ENCODE measurements at places on chromosomes 4 and X. TPM values are rescaled to one million over a fixed set of nuclear protein-coding genes. Genes with fewer than 3 reads are reported as not detected.
A peak's percentile ranks its signal among the peaks of the same experiment; 100 is the strongest.

SPARCL1 gene
- not detected for total RNA-seq

SPATA4 gene
- total RNA-seq, result not detected

ARSJ gene
- total RNA-seq, result not detected

DNA sequence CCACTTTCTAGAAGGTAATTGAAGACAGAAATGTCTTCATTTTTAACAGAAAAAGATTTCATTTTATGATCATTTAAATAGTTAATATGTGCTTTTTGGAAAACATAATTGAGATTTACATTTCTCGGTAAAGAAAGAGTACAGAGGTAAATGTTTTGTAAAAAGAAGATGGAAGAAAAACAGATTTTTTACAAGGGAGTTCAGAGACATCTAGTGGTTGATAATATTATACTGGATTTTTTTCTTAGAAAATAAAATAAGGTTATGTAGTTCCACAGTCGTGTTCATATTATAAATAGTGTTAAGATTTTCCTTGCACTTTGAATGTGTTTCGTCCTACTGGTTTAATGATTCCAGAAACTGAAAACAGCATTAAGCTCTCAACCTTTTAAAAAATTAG is 60.6 kb downstream of the SMARCA1 start:
- no peak overlapping the region for H3K4me3 ChIP-seq
- H3K27me3 ChIP-seq, result no peaks in the 10 kb centered on the region
- no peaks in the 10 kb centered on the region for H3K4me1 ChIP-seq
- no peak overlapping the region for H3K27ac ChIP-seq
- H3K36me3 ChIP-seq, result no peaks in the 10 kb centered on the region

- no peaks in the 10 kb centered on the region for H3K4me1 ChIP-seq
- no peaks in the 10 kb centered on the region for H3K27me3 ChIP-seq
- H3K27ac ChIP-seq, result no peak overlapping the region
- DNase-seq, result no peak
- no peak overlapping the region for H3K4me3 ChIP-seq
Measured at GRCh38 chr4:98586962-98587354, 71.5 kb downstream of the TSPAN5 start.

DNA sequence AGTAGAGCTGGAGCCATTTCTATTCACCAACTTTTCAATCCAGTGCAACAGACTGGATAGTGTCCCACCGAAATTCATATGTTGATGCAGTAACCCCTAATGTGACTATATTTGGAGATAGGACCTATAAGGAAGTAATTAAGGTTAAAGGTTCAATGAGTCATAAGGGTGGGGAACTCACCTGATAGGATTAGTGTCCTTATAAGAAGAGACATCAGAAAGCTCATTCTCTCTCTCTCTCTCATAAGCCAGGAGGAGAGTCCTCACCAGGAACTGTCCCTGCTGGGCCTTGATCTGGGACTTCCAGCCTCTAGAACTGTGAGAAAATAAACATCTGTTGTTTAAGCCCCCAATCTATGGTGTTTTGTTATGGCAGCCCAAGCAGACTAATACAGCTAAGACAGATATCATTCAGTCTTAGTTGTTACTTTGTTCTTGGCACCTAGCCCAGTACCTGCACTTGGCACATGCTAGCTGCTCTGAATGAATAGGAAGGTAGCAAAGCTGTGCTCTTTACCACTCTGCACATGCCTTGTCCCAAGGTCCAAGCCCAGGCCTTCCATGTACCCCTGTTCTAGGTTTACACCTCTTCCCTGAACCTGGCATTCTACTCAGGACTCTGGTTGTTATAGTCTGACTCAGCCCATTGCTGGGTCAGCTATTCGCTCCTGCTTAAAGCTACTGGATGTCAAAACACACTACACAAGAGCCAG is 19.2 kb upstream of the BRS3 start:
- no peaks in the 10 kb centered on the region for H3K4me1 ChIP-seq
- H3K4me3 ChIP-seq, result no peak overlapping the region
- H3K36me3 ChIP-seq, result no peaks in the 10 kb centered on the region

DNA sequence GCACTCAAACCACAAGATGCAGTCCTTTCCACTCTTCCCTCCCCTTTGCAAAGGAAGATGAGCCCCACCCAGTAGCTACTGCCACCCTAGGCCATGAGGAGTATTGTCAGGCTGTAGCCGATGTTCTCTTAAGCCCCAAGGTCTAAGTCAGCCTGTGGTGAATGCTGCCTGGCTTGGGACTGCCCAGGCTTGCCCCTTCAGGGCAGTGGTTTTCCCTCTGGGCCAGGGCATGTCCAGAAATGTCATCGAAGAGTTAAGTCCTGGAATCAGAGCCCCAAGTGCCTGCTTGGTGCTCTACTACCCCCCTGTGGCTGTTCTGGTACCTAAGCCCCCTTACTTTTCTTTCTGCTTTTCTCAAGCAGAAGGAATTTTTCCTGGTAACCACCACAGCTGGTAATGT is 11.8 kb upstream of the PGK1 start:
- peaks cover 3% of the 10 kb centered on the region for H3K4me1 ChIP-seq
- peaks cover 6% of the 10 kb centered on the region for H3K27me3 ChIP-seq
- peaks cover 8% of the 10 kb centered on the region for H3K36me3 ChIP-seq
- peak overlapping the region; percentile 3 for H3K4me3 ChIP-seq
- peak; percentile 43 for DNase-seq
